Effector memory CD4-positive, alpha-beta T cell (primary cell): ENCODE measurements at places on chromosomes 11 and 22.

DNA sequence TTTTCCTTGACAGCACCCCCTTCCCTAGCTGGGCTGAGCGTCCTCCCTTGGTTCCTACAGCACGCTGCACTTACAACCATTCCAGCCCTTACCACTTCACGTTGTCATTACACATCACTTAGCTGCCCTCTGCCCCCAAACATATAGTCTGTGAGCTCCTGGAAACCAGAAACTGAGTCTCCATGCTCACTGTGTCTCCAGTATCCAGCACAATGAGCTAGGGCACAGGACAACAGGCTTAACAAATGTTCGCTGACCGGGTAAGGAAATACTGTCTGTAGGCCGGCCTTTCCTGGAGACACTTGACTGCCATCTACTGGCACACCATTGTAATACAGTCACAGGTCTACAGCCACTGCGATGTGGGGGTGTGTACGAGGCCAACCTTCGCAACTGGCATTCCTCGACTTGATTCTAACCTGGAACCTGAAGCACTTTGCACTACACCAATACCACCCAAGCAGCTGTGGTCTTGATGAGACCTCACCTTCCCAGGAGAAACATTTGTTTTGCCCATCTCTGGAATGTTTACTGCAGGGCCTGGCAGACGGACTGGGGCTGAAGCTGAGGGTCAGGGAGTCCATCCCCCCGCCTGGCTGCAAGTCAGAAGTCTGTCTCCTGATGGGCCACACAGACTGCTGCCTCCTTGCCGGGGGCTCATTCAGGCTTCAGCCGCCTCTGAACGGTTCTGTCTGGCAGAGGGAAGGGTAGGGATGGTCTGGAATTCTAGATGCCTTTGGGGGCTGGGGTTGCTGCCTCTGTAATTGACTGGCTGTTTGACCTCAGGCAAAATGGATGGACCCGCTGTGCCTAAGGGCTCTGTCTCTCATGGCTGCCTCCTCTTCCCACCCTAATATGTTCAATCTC lies 72.0 kb downstream of the SYN3 start:
- no peaks in the 10 kb centered on the region for H3K27me3 ChIP-seq
- no peak for DNase-seq
- H3K4me1 ChIP-seq, result no peaks in the 10 kb centered on the region
- no peaks in the 10 kb centered on the region for H3K36me3 ChIP-seq

GRCh38 chr22:42791721-42792452 lies 65.2 kb downstream of the ARFGAP3 start:
- H3K36me3 ChIP-seq, result peaks cover 8% of the 10 kb centered on the region
- no peak for DNase-seq
- H3K4me1 ChIP-seq, result no peaks in the 10 kb centered on the region
- H3K27ac ChIP-seq, result no peak overlapping the region
- H3K4me3 ChIP-seq, result no peak overlapping the region

GRCh38 chr11:19980957-19981669 lies 179.2 kb downstream of the DBX1 start:
- H3K4me1 ChIP-seq, result no peaks in the 10 kb centered on the region
- no peak overlapping the region for H3K27ac ChIP-seq
- no peaks in the 10 kb centered on the region for H3K27me3 ChIP-seq
- DNase-seq, result no peak

DNA sequence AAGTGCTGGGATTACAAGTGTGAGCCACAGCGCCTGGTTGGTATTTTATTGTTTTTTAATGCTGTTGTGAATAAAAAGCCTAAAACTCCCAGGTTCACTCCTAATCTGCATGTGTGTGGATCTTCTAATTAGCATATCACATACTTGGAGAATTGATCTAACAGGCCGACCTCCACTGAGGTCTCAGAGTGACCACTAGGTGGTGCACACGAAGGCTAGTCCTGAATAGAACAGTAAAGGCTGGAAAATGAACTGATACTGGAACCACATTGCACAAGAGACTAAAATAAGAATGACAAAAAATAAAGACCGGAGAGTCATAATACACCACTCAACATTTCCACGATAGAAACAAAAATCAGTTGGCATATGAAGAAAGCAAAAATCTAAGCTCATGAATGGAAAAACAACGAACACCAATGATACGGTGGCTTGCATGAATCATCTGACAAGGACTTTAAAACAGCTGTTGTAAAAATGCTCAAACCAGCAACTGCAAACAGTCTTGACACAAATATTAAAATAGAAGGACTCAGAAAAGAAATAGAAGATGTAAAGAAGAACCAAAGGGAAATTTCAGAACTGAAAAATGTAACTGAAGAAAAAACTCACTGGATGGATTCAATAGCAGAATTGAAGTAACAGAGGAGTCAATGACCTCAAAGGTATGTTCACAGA lies 19.2 kb downstream of the PIM3 start:
- H3K4me3 ChIP-seq, result no peak overlapping the region
- H3K36me3 ChIP-seq, result no peaks in the 10 kb centered on the region
- peaks cover 14% of the 10 kb centered on the region for H3K27me3 ChIP-seq
- no peak overlapping the region for H3K27ac ChIP-seq
- no peak for DNase-seq

- no peak overlapping the region for H3K27ac ChIP-seq
- no peaks in the 10 kb centered on the region for H3K4me1 ChIP-seq
- DNase-seq, result peak; percentile 5
- H3K27me3 ChIP-seq, result no peaks in the 10 kb centered on the region
- no peak overlapping the region for H3K4me3 ChIP-seq
Observed at GRCh38 chr22:31148953-31149627, 8.8 kb upstream of the PLA2G3 start.

GRCh38 chr22:26722159-26722558 lies 64.8 kb downstream of the MIAT start:
- no peaks in the 10 kb centered on the region for H3K4me1 ChIP-seq
- no peak overlapping the region for H3K27ac ChIP-seq

DNA sequence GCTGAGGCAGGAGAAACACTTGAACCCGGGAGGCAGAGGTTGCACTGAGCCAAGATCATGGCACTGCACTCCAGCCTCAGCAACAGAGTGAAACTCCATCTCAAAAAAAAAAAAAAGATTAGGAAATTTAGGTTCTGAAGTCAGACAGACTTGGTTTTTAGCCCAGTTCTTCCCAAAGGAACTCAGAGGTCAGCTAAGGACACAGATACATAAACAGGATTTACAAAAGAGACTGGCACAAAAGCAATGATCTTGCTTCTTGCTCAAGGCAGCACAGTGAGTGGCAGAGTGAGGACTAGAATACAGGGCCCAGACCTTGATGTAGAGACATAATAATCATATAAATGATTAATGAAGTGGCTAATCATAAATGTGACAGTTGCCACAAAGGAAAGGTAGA lies 25.4 kb upstream of the RRAS2 start:
- DNase-seq, result no peak
- no peak overlapping the region for H3K27ac ChIP-seq
- H3K4me1 ChIP-seq, result no peaks in the 10 kb centered on the region
- H3K36me3 ChIP-seq, result no peaks in the 10 kb centered on the region
- no peaks in the 10 kb centered on the region for H3K27me3 ChIP-seq

DNA sequence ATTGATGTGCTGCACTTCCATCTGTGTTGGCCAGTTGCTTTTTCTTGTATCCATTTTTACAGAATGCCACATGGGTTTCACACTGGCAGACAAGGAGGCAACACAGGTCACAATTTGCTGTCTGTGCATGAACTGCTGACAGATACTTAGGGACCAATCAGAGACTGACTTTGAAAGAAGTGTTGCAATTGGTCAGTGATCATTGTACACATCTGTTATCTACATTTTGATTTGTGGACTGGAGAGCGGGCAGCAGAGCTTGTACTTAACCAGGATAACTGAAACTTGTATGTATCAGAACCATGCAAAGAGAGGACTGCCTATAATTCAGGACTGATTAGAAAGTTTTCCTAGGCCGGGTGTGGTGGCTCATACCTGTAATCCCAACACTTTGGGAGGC lies 21.8 kb downstream of the PRR5 start:
- no peak overlapping the region for H3K27ac ChIP-seq
- no peak for DNase-seq
- peaks cover 16% of the 10 kb centered on the region for H3K36me3 ChIP-seq
- H3K4me3 ChIP-seq, result no peak overlapping the region

DNA sequence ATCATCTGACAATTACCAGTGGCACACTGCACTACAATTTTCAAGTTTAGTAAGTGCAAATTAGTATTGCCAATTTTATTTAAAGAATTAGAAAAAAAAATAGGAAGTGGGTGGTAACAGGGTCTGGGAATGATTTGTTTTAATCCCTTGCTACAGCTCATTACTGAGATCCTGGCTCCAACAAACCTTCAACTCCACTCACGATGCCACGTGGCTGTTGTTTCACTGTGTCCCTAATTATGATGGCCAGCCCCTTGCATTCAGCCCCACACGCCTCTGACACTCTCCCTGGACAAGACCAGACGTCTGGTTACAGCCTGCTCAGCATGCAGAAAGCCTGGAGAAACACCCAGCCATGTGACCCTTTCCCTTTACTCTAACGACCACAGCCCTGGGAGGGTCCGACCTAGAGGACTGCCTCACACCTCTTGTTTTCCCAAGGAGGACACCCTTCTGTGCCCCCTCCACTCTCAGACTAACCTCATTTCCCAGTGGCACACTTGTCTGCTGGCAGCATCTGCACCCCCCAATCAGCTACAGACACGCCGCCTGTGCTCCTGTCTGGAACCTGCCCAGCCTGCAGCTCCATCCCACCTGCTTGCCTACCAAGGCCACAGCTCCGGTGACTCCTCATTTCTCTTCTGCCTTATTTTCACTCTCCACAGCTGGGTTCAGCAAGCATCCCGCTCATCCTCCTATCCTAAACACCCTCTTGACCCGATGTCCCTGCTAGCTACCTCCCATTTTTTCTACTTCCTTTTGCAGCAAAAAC lies 18.5 kb upstream of the SLC25A1 start:
- H3K4me1 ChIP-seq, result peaks cover 4% of the 10 kb centered on the region
- no peak overlapping the region for H3K4me3 ChIP-seq
- no peak overlapping the region for H3K27ac ChIP-seq
- no peaks in the 10 kb centered on the region for H3K36me3 ChIP-seq

DNA sequence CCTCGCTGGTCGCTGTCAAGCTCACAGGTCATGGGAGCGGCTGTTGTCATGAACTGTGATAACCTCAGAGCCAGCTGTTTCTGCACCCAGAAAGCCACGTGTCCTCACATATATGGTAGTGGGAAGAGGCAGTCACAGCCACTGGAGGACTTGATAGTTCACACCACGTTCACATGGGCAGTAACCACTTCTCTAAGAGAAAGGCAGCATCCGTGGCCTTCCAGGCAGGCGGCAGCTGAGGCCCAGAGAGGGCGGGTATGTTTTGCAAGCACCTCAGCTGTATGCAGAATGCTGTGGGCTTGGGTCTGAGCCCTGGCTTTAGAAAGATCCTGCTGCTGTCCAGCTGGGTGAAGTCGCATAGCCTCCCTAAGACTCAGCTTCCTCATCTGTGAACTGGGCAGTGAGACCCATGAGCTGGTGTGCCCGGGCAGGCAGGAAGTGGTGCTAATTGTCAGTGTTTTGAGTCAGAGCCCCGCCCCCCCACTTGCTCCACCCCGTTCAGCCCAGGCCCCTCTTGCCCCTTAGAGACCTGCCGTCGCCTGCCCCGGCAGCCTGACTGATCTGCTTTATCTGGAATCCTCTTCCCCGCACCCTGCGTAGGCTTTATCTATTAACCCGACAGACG lies 13.3 kb downstream of the TTC38 start:
- no peaks in the 10 kb centered on the region for H3K27me3 ChIP-seq
- H3K4me3 ChIP-seq, result no peak overlapping the region
- H3K27ac ChIP-seq, result no peak overlapping the region
- H3K36me3 ChIP-seq, result peaks cover 15% of the 10 kb centered on the region

- no peaks in the 10 kb centered on the region for H3K36me3 ChIP-seq
- no peak overlapping the region for H3K27ac ChIP-seq
- DNase-seq, result no peak
Observed at GRCh38 chr22:46622081-46622521, 1.9 kb downstream of the GRAMD4 start.

DNA sequence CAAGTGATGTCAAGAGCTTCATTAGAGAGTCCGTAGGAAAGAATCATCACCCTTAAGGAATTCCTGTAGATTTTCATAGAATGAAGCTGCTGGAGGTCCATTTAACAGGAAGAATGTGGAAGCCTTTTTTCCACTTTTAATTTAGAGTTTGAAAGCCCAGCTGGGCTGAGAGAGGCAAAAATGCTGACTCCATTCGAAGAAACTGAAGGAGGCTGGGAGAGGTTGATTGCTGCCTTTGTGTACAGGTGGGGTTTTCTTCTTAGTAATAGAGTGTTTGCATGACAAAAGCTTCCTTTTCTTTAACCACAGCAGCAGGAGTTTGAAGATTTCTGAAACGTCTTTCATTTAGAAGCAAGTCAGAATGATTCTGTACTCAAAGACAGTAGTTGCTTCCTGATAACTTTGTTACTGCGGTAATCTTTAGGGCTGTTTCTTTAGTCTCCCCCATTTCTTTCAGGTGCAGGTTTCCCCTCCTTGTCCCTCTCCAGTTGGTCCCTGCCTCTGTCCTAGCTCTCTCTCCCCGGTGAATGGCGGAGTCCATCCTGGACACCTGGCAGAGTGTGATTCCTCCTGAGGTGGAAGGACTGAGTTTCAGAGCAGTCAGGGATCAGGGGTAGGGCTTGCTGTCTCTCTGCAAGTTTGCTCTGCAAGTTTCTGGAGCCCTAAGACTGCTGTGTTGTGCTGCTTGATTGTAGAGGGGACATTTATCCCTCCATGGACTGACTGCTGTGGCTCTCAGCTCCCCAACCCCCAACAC lies 166.2 kb downstream of the LDLRAD3 start:
- no peak for DNase-seq
- no peaks in the 10 kb centered on the region for H3K36me3 ChIP-seq
- H3K27ac ChIP-seq, result no peak overlapping the region
- no peaks in the 10 kb centered on the region for H3K27me3 ChIP-seq

DNA sequence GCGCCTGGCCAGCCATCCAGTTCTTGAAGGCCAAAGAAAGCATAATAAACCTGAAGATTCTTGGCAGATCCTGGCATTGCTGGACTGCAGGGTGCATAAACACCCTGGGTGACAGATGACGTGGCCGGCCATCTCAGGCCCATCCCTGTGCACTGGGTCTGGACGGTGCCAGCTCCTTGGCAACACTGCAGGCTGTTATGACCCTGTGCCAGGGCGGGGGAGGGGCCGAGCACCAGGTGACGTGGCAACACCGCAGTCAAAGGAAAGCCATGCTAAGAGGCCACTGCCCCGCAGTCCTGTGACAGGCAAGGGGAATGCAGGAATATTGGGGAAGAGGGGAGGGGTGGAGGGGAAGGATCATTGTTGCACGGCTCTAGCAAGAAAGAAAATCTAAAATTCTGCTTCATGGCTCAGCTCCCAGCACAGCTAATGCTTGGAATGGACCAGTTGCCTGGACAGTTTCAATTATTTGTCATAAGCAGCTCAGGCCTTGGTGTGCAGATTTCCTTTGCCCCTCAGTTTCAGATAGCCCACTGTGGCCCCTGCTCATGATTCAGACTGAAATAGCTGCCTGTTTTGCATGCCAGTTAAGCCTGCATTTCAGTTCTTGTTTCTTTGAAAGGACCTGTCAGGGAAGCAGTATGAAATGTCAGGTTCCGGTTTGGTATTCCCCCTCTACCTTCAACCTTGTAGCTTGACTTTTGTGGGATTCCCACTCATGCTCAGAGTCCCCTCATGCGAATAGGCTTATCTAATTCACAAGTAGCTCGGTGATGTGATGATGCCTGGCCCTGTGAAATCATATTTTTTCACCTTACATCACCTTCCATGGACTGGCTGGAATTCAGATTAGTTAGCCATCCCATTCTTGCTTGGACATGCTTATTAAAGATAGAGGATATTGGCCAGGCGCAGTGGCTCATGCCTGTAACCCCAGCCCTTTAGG lies 29.7 kb upstream of the DDX6 start:
- peaks cover 6% of the 10 kb centered on the region for H3K4me1 ChIP-seq
- H3K36me3 ChIP-seq, result no peaks in the 10 kb centered on the region
- no peak overlapping the region for H3K27ac ChIP-seq
- no peaks in the 10 kb centered on the region for H3K27me3 ChIP-seq
- no peak overlapping the region for H3K4me3 ChIP-seq

- H3K27me3 ChIP-seq, result no peaks in the 10 kb centered on the region
- H3K36me3 ChIP-seq, result no peaks in the 10 kb centered on the region
- no peak overlapping the region for H3K4me3 ChIP-seq
- no peak overlapping the region for H3K27ac ChIP-seq
Observed at GRCh38 chr11:77159219-77159936, 31.3 kb downstream of the MYO7A start.
